H54 (cell line): ENCODE measurements at places on chromosomes 1 and 21.

GRCh38 chr1:47622776-47623556 is 185.1 kb downstream of the FOXD2 start:
- DNase-seq: no peak

- no peak for DNase-seq
Measured at GRCh38 chr1:90143591-90143990, 148.7 kb downstream of the ZNF326 start.

- no peak for DNase-seq
Measured at GRCh38 chr1:151805066-151805820, at the start of gene LINGO4. LINGO4 (minus strand) TSS chr1:151805419; CDS start chr1:151802704, 2,715 bp downstream.

- no peak for DNase-seq
Measured at GRCh38 chr1:40315795-40316594, 1.1 kb downstream of the COL9A2 start.

- DNase-seq: no peak
Measured at GRCh38 chr1:12565094-12565965, 52.7 kb downstream of the DHRS3 start.

- no peak for DNase-seq
Measured at GRCh38 chr21:32349333-32349944, 43.4 kb downstream of the URB1 start.

DNA sequence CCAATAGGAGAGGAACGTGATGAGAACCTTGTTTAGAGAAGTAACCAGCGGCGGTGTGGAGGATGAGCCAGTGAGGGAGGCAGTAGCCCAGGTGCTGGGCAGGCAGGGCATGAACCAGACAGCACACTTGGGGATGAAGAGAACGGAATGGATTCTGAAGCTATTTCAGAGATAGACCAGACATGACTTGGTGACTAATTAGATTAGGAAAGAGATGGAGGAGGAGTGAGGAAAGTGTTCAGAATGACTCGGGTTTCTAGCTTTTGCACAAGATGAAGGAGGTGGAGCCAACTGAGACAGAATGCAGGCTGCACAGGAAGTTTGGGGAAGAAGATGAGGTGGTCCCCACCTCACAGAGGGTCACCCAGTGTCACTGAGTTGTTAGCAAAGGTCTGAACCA is 5.1 kb downstream of the PEF1 start:
- no peak for DNase-seq

DNA sequence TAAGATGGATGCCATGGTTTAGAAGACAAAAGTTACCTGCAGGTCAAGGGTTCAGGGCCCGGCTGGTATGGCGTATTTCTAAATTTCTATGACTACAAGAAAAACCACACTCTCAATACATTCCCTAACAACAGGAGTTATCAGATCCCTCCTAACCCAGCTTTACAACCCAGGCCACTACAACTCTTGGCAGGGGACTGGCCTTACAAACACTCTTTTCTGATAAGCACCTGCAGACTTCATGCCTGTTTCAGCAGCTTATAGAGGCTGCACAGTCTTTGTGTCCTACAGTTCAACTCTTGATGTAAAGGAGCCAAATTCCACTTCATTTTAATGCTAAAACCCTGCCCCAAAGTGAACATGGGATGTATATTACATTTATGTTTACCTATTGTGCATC is 461.4 kb downstream of the SIPA1L2 start:
- no peak for DNase-seq

- no peak for DNase-seq
Measured at GRCh38 chr1:228684607-228685006, 50.7 kb upstream of the RHOU start.

DNA sequence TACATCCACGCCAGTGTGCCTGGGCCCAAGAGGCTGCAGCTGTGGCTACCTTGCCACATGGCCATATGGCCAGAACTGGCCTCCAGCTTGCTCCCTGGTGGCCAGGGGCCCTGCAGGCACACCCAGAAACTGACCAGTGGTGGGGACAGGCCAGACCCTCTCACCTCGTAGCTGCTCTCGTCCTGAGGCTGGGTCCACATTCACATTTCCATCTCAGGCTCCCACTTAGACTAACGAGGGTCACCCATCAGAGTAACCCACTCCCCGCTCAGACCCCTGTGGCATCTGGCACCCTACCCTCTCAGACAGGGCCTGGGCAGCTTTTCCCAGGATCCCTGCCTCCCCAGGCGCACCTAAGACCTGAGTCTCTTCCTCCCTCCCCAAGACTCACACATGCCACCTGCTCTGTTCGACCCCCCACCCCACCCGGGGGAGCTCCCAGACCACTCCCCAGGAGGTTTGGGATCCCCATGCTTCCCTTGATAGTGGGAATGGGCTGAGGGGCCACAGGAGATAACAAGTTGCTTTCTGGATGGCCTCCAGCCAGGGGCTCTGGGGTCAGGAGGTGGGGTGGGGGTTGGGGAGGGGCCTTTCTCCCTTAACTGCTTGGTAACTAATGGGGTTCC is 21.3 kb upstream of the RNU1-4 start:
- no peak for DNase-seq

DNA sequence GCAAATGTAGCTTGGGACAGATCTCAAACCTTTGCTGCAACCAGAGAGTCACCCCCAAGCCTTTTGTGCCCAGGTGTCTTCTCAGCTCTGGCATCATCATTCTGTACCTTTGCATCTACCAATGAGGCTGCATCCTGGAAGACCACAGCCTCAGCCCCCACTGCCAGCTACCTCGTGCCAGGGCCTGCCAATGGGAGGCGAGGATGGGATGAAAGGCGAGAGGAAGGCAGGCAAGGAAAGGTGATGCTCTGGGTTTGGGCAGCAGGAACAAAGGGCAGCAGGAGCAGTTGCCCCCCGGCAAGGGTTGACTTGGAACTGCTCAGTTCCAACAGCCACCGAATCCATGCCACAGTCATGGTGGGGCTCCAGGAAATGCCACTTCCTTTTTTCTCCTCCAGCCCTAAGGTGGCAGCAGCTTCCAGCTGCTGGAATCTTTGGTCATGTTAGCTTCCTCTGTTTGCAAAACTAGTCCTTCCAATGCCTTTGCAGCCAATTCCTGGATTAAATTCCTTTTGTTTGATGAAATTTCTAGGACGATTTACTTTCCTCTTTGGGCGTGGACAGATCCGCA is 651.6 kb downstream of the NPHP4 start:
- no peak for DNase-seq

GRCh38 chr1:170711682-170712081 is 47.8 kb downstream of the PRRX1 start:
- no peak for DNase-seq

- no peak for DNase-seq
Measured at GRCh38 chr1:246067432-246068216, 439.5 kb downstream of the SMYD3 start.

- DNase-seq: peak; percentile 78
Measured at GRCh38 chr1:235642011-235642942, 7.3 kb downstream of the GNG4 start.

DNA sequence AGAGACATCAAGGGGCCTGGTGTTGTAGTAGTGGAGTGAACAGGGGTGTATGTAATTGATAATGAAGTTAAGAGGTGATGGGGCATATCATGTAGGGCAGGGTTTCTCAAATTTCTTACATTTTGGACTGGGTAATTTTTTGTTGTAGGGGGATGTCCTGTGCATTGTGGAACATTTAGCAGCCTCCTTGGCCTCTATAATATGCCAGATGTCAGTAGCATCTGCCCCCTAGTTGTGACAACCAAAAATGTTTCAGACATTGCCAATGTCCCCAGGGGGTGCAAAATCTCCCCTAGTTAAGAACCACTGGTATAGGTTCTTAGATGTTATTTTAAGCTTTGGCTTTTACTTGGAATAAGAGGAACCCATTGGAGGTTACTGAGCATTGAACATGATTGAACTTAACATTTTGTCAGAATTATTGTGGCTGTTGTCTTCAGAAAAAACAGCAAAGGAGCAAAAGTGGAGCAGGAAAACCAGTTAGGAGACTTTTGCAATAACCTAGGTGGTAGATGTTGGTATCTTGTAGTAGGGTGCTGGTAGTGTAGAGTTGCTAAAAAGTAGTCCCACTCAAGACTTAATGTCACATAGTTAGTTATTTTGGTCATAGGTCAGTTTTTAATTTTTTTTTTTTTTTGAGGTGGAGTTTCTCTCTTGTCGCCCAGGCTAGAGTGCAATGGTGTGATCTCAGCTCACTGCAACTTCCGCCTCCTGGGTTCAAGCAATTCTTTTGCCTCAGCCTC is 6.2 kb downstream of the ZNF326 start:
- no peak for DNase-seq

DNA sequence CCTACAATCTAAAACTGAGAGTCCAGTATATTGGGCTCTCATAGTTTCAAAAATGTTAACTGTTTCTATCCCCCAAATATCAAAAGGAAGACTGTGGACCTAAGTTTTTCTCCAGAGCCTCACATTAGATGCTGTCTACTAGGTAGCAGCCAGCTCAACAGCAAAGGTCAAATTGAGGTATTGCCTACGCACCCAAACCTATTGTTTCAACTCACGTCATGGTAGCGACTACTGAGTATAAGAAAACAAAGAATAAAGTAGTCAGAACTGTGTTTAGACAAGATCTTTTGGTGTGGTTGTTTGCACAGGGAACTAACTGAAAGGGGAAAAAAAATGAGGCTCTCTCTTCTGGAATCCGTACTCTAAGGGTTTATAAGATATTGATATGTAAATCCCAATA is 173.2 kb downstream of the LBR start:
- no peak for DNase-seq

GRCh38 chr1:46137916-46138315 is 5.5 kb upstream of the PIK3R3 start:
- DNase-seq: no peak

DNA sequence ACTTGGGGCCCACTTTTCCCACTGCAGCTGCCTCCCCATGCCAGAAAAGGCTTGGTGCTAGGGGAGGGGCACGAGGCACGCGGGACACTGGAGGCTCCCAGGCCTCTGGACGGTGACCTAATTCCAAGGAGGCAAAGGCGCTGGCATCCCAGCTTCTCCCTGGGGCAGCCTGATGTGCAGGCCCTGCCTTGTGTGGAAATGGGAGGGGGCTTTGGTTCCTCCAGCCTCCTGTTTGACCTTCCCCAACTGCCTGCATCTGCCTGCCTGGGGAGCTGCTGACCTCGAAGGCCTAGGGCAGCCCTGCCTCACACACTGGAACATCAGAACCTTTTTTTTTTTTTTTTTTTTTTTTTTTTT is 39.9 kb downstream of the KIAA1614 start:
- DNase-seq: no peak

- DNase-seq: no peak
Measured at GRCh38 chr1:239337799-239338430, 48.5 kb upstream of the CHRM3 start.

DNA sequence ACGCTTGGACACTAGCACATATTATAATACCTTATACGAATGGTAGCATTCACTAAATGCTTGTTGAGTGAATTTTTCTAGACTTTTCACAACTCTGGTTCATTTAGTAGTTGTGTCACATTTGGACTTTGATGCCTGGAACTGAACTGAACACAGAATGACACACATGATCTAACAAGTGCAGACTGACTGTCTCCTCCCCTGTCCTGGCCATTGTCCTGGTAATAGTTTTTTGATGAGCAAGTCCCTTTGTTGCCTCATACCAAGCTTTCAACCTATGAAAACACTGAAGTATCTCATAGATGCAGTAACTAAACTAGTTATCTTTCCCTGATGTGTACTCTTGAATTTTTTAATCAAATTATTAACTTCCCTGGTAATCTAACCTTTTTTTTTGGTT is 66.4 kb downstream of the LRRC8D start:
- DNase-seq: no peak

GRCh38 chr1:228415853-228416216 is 826 bp downstream of the TRIM17 start:
- DNase-seq: no peak

GRCh38 chr1:56153276-56153675 is 426.1 kb downstream of the PLPP3 start:
- DNase-seq: no peak

DNA sequence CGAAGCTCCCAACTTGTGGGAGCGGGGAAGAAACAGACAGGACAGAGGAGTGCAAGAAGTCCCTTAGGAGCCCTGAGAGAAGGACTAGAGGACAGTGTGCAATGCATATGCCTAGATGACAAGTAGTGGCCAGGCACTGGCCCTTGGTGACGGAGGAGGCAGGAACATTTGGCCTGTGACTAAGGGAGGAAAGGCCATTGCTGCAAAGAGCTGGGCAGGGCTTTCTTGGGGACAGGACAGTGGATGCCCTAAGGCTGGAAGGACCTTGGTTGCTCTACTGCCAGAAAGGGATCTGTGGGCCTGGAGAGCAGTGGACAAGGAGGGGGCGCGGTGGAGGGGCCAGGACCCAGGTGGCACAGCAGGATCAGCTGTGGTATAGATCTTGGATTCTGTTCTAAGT is 481.3 kb downstream of the CAMTA1 start:
- DNase-seq: no peak

DNA sequence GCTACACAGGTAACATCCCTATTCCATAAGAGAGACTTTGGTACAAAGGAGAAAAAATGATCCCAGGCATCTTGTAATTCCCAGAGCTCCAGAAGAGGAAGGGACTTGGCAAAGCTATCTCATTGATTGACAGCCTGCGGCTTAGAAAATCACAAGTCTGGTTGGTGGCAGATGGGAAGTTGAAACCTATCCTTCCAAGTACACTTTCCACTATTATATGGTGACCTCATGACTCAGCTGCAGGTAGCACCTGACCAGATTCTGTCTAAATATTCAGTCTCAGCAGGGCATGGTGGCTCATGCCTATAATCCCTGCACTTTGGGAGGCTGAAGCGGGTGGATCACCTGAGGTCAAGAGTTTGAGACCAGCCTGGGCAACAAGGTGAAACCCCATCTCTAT is 89.9 kb downstream of the TIAM1 start:
- no peak for DNase-seq

DNA sequence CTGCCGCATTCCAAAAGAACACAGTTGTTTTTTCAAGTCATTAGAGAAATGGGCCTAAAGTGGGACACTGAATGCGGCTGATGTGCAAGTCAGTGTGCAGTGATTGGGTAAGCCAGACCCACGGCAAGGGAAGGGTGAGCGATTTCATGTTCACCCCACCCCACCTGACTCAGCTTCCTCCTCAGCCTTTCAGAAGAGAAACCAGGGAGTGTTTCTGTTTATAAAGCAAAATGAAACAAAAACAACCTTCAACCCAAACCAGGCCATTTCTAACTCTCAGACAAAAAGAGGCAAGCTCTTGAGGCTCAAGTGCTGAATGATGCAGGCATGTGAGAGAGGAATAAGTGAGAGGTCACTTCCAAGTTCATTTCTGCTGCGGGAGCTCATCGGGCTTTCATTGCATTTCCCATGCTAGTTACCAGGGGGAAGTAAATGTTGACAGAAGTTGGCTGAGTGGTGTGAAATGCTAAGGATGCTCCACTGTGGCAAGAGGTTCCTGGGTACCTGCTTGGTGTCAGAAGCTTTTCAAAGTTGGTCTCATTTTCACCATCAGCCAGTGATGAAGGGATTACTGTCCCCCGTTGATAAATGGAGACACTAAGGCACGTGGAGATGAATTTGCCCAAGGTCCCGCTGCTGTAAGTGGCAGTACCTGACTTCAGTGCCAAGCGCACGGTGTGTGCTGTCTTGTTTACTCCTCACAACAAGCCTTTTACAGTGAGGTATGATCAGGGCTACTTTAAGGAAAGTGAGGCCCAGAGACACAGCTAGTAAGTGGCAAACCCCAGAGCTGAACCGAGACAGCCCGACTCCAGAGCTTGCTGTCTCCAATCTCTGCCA is 29.1 kb downstream of the STPG1 start:
- no peak for DNase-seq

- DNase-seq: no peak
Measured at GRCh38 chr1:152441756-152442155, 27.7 kb upstream of the CRNN start.
